IMR-90 (cell line): ENCODE measurements at places on chromosomes 6 and 20. TPM values are rescaled to one million over a fixed set of nuclear protein-coding genes. Genes with fewer than 3 reads are reported as not detected.

DNA sequence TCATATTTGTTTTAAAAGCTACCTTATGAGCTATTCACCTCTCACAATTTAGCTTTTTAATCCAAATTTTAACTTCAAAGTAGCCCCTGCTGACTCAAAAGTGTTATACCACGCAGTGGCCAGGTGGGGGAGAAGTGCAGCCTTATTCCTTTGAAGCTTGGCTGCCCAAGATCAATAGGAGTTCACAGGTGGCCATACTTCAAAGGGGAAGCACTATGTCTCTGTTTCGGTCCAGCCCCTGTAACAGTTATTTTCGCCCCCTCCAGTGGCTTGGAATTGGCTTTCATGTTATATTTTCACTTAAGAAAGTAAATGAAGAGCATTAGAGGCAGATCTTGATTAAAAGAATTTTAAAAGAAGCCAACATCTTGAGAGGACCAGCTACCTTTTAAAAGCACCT lies 608.4 kb downstream of the EPHA7 start:
- DNase-seq: peak; percentile 27

DNA sequence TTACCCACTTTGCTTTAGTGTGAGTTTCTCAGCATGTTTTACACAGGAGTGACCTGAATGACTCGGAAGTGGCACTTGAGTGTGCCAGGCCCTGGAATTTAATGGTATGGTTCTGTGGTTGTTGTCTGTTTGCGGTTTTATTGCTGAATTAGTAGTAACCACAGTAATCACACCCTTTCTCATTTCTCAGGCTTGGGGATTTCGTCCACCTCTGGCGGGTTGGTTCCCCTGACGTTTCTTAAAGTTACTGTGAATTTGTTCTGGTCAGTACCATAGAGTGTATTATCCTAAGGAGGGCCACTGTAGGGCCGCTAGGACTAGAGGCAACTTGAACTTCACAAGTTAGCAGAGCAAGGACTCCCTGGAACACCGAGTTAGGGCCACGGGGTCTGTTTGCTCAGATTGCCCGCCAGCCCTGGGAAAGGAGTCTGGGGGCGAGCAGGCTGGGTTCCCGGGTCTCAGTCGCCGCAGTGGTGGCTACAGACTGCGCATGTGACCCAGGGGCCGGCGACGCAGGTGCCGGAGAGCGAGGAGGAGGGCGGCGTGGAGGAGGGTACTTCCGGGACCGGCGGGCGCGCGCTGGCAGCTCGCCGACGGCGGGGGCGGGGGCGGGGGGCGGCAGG lies 546 bp upstream of the KLHL32 start:
- no peak for DNase-seq

Gene KCTD20
- 150 TPM in 2 replicates for total RNA-seq

DNA sequence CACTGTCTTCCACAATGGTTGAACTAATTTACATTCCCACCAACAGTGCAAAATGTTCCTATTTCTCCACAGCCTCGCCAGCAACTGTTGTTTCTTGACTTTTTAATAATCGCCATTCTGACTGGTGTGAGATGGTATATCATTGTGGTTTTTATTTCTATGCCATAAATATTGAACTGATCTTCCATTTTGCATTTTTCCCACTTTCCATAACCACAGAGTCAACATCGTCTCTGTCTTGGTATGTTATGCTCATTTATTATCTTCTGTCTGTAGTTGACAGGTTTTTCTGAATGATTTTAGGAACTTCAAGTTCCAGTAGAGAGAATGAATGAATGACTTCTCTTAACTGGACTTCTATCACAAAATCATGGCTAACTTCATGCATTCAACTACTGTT lies 259.8 kb downstream of the UST start:
- no peak for DNase-seq

DNA sequence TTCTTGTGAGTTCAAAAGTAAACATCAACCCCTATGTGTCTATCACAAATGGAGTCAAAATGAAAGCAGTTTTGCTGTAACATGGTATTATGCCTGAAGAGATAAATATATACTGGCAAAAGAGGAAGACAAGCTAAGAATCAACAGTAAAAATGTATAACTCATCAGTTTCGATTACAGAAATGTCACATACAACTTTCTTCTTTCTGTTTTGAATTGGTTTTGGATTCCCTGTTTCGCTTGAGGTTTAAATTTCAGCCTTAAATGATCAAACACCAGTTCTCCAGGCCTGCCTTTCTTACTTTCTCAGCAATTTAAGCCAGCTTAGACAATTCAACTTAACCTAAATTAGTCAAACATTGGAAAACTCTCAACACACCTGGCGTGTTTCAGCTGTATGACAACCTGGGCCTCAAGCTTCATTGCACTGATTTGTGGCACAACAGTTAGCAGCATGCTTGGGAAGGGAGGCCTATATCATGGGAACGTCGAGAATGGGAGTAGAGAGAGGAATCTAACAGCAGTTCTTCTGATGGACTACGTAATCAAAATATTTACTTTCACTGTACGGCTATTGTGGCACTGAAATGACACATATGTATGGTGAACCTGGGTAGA lies 51.9 kb upstream of the MARCKS start:
- DNase-seq: peak; percentile 22

Gene F13A1
- total RNA-seq: not detected in 2 replicates

- DNase-seq: no peak
These were observed 77.5 kb upstream of the RIPOR2 start for GRCh38 chr6:25013246-25013645.

Gene ZFP57
- not detected in 2 replicates for total RNA-seq

DNA sequence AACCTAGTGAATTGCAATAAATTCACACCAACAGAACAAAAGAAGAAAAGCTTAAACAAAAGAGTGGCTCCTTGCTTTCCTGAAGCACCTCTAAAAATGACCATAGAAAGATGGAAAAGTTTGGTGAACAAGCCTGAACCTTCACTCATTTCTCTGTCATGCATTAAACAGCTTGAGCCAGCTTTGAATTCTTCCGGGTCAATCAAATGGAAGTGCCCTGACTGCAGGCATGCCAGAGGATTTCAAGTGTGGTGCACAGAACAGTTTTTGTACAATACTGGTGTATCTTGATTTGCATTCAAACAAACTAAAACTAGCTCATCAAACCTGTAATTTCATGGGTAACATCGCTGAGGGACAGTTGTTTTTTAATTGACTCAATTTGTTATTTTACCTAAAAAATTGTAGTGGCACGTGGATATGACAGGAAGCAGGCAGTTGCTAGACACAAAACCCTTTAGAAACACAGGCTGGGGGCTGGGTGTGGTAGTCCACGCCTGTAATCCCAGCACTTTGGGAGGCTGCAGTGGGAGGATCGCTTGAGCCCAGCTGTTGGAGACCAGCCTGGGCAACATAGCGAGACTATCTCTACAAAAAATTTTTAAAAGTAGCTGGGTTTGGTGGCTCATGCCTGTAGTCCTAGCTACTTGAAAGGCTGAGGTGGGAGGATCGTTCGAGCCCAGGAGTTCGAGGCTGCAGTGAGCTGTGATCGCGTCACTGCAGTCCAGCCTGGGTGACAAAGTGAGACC lies 9.1 kb downstream of the CASS4 start:
- DNase-seq: no peak

DNA sequence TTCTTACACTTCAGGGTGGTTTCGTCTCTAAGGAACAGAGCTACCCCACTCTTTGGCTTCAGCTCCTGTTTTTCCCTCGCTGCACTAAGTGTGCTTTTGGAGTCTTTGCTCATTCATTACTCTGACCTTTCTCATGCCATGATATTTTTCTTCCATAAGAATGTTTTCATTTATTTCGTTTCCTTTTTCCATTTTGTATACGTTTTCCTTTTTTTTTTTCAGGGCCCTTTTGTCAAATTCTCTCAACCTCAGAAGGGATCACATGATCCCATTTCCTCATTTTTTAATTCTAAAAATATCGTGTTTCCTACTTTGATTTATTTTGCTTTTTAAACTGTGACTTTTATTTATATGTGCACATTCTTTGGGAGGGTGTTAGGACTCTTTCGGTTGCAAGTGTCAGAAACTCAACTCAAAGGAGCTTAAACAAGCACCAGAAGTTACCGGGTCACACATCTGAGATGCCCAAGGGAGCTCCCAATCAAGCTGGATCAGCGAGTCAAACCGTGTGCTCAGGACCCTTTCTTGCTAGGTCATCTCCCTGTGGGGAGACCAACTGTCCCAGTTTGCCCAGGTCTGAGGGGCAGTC lies 40.6 kb downstream of the GCNT2 start:
- no peak for DNase-seq

GRCh38 chr6:106308985-106309384 lies 16.6 kb downstream of the ATG5 start:
- DNase-seq: no peak

Gene ZNF343
- total RNA-seq: 18.9 and 26.2 TPM in 2 replicates

GRCh38 chr6:15401769-15402250 lies 155.9 kb downstream of the JARID2 start:
- DNase-seq: no peak

Gene TNF
- total RNA-seq: not detected in 2 replicates

Gene TRIM31
- total RNA-seq: not detected in 2 replicates

DNA sequence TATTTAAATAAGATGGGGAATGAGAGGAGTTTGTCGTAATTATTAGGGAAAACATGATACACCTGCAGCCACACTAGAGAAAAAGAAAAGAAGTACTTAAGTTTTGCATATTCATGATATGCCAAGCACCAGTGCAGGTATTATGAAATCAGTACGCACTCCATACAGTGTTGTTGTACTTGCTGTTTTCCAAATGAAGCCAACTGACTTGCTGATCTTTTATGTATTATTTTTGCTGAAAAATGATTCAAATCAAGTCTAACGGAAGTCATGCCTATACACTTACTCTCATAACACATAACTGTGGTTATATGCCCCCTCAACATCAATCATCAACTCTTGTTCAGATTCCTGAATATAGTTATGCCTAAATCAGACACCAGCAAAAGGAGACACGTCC lies 584.9 kb upstream of the EYS start:
- no peak for DNase-seq

- DNase-seq: peak; percentile 33
These were observed 828 bp downstream of the TP53RK start for GRCh38 chr20:46688151-46689081.

GRCh38 chr20:43540673-43541060 lies 18.2 kb upstream of the SGK2 start:
- DNase-seq: no peak

DNA sequence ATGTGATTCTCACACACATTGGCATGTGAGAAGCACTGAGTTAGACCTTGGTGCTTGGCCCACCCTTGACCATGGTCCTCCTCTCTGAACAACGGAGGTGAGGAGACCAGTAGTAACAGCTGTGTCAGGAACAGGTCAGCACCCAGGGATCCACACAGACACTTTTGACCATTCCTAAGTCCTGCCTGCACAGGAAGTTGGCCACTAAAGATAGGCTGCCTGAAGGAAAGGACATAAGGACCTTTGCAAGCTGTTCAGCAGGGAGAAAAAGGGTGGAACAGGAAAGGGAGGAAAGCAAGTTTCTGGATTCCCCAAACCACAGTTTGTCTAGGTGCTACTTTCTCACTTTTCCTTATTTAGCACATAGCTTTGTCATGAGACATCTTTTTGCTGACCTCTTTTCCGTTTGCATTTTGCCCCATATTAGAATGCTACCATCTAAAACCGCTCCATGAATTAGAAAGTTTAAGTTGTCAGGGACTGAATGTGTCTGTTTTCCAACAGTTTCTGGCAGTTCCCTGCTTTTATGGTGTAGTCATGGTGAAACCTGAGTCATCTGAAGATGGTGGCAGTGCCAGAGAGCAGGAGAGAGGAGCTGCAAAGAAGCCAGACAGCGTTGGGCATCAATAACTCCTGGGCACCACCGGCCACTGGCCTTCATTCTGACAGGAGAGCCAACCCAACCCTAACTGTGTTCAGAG lies 1.1 kb upstream of the CD109 start:
- peak; percentile 61 for DNase-seq

DNA sequence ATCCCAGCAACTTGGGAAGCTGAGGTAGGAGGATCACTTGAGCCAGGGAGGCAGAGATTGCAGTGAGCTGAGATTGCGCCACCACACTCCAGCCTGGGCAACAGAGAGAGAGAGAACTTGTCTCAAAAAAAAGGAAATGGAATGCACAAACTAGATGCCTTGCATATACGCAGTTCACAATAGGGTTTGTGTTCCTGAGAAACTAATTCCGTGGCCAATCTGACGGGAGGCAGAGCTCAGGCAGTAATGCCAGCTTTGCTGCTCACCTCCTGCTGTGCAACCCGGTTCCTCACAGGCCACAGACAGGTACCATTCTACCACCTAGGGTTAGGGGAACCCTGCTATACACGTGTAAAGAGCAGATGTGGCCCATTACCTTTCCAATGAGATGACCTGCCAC lies 1.4 kb downstream of the CDK5RAP1 start:
- no peak for DNase-seq

DNA sequence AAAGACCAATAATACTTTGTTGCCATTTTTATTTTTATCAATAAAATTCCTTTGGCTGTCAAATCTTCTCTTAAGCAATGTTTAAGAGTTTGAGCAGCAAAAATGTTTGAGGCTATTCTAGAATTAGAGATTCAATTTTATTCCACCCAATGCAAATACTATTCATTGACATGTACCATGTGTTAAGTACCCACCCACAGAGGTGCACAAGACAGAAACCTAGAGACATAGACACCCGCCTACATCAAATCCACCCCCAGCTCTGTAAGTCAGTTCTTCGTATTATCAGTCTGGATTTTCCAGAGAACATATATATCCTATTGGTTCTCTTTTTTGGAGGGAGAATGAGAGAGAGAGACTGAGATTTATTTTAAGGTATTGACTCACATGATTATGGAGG lies 463.7 kb downstream of the EPM2A start:
- DNase-seq: no peak

GRCh38 chr20:10705801-10706459 lies 32.1 kb upstream of the JAG1 start:
- DNase-seq: no peak

DNA sequence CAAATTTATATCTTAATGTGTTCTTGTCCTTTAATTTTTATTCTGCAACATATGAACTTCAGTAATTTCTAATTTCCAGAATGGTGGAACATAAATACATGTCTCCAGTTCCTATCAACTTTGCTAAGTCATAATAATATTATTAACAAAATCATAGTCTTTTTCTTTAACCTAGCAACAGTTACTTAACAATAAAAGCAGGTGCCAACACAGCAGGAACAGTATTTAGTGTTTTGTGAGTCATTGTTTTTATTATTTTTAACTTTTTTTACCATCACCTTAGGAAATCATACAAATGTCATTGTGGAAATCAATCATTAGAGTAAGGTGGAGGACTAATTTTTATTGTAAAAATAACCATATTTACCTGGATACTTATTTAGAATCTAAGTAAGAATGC lies 133.5 kb downstream of the PLCB1 start:
- no peak for DNase-seq

- no peak for DNase-seq
These were observed 805 bp upstream of the STX16 start for GRCh38 chr20:58650181-58650775.

Gene SNX3
- 105 and 171 TPM in 2 replicates for total RNA-seq

Gene RIPOR3
- 0.28 and 0.54 TPM in 2 replicates for total RNA-seq

- DNase-seq: no peak
These were observed 35.8 kb upstream of the BHLHE23 start for GRCh38 chr20:63042448-63043071.

Gene ANGPT4
- not detected in 2 replicates for total RNA-seq

- DNase-seq: no peak
These were observed 2.1 kb downstream of the C6orf141 start for GRCh38 chr6:49552596-49552995.

Gene BEND6
- total RNA-seq: 9.7 and 10.6 TPM in 2 replicates
